CD4-positive, alpha-beta T cell (primary cell): ENCODE measurements at places on chromosomes 16 and 17.

GRCh38 chr17:15233022-15233805, 31.9 kb downstream of the PMP22 start:
- no peak for DNase-seq

GRCh38 chr17:9806699-9807098, 15.2 kb downstream of the GSG1L2 start:
- no peak for DNase-seq

DNA sequence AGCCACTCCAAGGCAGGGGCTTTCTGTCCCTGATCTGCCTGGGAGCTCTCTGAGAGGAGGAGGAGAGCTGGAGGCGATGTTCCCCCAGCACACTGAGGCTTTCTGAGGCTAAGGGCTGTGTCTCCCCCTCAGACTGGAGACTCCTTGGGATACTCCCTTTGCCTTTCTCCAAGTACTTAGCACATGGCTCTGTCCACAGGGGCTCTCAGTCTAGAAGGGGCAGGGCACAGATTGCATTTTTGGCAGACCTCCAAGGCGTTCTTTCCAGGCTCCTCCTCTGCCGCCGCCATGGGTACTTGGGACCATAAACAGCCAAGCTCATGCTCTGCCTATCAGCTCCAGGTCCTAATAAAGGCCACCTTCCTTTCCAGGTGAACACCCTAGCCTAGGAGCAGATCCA, 1.8 kb upstream of the GIP start:
- DNase-seq: no peak

DNA sequence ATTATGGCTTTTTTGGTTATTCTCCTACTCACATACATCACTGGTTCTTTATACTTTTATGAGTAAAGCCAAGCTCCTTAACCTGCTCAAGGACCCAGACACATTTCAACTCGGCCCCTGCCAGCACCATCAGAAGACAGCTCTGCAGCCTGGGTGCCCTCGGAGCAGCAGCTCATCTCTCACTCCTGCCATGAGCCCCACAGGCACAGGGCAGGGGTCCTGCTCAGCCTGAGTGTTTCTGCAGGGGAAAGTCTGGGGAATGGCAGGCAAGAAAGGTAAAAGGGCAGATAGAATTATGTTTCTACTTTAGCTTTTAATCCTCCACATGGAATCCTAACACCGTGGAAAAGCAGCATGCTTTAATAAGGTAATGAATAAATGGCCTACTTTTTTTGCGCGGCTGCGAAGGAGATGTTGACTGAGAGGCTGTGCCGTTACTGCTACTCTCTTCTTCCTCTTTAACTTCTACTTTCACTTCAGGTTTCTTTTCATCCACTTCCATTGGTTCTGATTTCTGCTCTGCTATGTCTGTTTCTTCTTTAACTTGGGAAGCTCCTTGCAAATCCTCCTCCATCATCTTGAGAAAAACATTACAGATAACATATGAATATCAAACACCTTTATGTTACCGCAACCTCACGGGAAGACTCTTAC, 50.1 kb upstream of the TRAP1 start:
- DNase-seq: no peak

- DNase-seq: no peak
Measured at GRCh38 chr16:66399930-66400329, 27.2 kb upstream of the BEAN1 start.

DNA sequence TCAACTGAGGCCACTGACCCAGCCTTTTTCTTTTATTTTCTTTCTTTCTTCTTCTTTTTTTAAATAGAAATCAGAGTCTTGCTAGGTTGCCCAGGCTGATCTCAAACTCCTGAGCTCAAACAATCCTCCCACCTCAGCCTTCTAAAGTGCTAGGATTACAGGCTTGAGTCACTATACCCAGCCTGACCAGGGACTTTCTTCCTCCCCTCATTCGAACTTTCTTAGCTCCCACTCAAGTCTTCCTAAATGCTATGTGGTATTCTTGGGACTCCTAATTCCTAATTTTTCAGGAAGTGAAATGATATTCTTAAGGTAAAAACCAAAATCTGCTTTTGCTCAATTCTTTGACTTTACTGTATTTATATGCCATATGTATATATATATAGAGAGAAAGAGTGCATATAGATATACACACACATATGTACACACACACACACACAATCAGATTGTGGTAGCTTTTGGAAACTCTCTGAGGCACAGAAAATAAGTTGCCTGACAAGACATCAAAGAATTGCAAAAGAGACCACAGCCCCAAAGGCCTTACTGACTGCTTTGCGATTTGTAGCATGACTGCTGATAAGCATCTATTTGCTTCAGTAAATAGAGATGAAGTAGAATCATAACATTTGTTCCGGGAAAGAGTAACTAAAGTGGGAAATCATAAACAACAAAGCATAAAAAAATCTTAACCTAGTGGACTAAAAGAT, 9.5 kb upstream of the AMZ2 start:
- DNase-seq: peak; percentile 51

- no peak for DNase-seq
Measured at GRCh38 chr17:59754552-59754951, 47.1 kb downstream of the VMP1 start.
